Cardiac septum (tissue), 1 donor: ENCODE measurements at places on chromosomes 4 and X.

DNA sequence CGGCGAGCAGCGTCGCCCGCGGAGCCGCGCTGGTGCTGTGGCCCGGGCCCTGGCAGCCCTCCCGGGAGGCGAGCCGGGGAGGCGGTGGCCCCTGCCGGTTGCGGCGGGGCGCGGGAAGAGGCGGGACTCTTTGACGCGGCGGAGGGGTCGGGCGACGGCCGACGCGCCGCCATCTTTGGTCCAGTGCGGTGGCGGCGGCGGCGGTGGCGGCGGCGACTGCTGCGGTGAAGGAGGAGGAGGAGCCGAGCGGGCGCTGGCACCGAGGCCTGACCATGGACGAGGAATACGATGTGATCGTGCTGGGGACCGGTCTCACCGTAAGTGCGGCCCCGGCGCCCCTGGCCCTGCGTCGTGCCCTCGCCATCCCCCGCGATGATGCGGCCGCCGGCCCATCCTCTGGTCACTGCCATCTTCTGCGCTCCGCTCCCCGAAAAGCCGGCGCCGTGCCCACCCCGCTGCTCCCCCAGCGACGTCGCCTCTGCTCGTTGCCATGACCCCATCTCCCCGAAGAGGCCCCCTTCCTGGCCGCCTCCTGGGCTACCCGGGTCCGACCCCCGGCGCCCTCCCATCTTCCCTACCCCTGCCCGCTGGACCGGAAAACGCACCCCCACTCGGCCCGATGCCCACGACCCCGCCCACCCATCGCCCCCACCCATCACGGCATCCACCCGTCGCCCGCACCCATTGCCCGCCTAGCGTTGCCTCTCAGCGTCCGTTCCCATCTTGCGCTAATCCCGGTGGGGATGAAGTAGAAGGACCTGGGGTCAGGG, at the start of gene GDI1:
Gene GDI1, plus strand, starts transcription at position 172 of the 770 bp plus-strand sequence. Its CDS starts 101 bp downstream, at position 273.
- no peak for DNase-seq

DNA sequence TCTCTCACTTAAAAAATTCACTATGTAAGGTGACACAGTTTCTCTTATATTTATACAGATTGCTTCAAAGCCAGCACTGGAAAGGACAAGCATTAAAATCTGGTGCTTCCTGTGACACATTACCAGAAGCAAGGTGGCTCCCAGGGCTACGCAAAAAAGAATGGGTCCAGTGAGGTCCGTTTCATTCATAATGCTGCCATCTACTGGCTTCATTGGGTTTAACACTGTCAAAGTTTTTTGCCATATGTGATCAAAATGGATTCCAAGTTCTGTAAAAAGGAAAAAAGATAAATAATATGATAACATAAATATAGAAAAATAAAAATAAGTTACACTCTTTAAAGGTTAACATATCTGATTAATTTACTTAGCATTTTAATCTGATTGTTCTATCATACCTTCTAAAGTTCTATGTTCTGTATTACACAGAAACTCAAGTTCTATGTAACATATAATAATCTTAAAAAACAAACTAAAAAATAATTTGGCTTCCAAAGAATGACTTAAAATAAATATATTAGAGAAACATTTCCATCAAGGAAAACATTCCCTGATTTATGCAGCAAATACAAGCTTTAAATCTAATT, 22.1 kb downstream of the YIPF7 start:
- DNase-seq = no peak

DNA sequence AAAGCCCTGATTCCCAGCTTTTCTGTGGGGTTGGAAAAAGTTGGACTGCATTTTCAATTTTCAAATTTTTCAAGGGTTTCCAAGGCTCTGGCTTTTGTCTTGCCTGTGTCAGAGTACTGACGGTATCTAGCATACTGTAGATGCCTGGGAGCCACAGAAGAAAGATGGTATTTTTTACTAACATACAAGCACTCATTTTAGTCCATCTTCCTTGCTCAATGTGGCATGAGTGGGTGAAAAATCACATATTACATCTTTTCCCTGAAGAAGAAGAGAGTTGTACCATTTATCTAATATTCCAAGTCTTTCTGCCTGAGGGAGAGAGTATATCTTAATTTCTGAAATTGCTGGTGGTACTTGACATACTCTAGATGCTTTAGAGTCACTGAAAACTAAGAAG, 738.6 kb upstream of the ADGRL3 start:
- DNase-seq = no peak

DNA sequence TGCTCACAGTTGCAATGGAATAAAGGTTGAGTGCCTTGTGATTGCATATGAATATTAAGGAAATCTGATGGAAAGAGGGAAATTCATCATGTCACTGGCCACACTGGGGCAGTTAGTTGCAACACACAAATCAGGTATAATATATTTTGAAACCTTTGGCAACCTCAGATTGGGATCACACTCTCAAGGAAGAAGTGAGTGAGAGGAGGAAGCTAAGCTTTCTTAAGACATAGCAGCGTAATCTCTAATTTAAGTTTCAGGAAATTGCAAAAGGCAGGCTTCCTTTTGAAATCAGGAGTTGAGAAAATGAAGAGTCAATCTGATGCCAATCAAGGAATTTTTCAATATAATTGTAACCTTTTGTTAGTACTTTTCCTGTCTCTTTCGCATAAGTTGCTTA, 12.3 kb upstream of the CLTRN start:
- no peak for DNase-seq

GRCh38 chrX:133364865-133365264, 50.4 kb downstream of the GPC4 start:
- no peak for DNase-seq

DNA sequence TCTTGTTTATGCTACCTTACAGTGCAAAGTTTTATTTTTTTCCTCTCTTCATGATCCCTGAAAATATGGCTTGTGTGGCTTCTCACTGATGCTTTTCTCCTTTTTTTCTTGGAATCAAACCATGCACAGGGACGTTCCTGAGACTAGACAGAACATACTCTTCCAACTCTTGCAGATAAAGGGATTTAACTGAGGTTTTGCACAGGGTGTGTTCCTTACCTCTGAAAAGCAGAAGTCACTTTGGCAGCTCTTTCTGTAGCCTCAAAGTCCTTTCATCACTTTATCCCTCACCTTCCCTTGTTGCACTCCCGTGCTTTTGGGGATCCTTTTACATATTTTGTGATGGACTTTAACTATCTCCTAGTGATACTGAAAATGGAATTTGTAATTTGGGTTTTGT, 300.1 kb downstream of the SPRY1 start:
- no peak for DNase-seq

GRCh38 chr4:105102016-105102415, 44.7 kb upstream of the TET2 start:
- DNase-seq = no peak

- DNase-seq = no peak
Observed at GRCh38 chrX:19852014-19853005, 35.1 kb downstream of the SH3KBP1 start.

- no peak for DNase-seq
Observed at GRCh38 chr4:79209822-79210635, 115.8 kb downstream of the NAA11 start.

GRCh38 chrX:134600714-134601113, 57.6 kb downstream of the PLAC1 start:
- no peak for DNase-seq

DNA sequence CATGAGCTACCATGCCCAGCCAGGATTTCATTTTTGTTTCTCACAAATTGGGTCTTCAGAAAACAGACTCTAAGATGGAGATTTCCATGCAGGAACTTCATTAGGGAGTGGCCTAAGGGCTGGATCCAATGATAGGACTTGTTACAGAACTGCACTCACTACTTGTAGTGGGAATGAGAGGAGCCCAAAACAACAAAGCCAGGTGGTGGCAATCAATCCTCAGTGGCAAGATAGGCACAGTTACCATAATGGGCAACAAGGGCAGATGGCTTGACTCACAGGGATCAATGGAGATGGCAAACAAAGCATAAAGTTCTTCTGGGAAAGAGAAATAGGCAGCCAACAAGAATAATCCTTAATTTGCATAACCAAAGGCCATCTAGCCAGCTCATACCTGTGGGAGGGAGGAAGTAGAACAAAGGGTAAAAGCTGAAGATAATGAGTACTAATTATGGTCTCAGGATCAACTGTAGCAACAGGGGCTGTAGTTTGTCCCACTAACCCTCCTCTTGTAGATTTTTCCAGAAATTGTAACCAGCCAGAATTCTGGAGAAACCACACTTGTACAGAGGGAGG, 72.8 kb upstream of the MAPK10 start:
- DNase-seq = no peak
